ENCODE measurements at places on chromosomes 6 and 20.

DNA sequence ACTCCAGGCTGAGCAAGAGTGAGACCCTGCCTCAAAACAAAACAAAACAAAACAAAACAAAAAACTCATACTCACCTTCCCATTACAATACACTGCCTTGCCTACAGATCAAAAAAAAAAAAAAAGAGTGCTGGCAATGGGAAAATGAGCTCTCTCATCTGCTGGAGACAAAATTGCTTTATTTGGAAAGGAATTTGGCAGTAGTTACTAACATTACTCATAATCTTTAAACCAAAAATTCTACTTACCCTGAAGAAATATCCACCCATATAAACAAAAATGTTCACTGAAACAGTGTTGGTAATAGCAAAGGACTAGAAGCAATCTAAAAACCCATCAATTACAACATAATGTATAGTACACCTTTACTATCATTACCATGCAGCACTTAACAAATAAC lies 120.4 kb downstream of the RNGTT start:
- no peak overlapping the region for H3K4me3 ChIP-seq
- no peak overlapping the region for H3K27ac ChIP-seq
- DNase-seq = no peak
- H3K27me3 ChIP-seq = no peaks in the 10 kb centered on the region

DNA sequence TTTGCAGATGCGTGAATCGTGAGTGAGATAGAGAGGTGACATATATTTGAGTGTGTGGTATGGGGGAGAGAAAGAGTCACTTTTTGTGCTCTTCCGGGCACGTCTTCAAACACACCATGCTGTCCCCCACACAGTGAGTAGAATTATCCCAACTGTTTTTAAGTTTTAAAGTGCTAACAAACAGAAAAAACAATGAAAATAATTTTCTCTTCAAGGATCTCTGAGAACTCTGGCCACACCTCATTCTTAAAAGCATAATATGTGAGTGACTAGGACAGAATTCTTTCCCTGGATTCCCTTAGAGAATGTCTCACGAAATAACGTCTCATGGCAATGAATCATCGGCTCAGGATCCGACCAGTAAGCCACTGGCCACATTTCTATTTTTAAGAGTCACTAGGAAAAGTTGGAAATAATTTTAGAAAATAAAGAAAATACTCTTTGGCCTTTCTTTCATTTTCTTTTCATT lies 235.7 kb upstream of the ZNF217 start:
- DNase-seq = no peak
- no peaks in the 10 kb centered on the region for H3K36me3 ChIP-seq
- H3K4me3 ChIP-seq = peak overlapping the region; percentile 46
- H3K27me3 ChIP-seq = no peaks in the 10 kb centered on the region

DNA sequence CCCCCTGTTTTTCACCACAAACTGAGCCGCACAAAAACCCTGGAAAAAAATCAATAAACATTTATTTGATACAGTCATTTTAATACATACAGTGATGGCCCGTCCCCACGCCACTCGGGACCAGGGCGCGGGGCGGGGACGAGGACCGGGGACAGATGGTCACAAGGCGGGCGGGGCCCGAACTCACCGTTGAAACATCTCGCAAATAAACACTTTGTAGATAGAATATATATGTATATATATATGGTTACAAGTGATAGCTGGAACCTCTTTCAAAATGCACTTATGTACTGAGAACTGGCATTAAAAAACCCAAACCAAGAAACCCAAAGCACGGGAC lies 418 bp upstream of the UCKL1 start:
- no peaks in the 10 kb centered on the region for H3K27me3 ChIP-seq
- no peak for DNase-seq
- H3K36me3 ChIP-seq = peaks cover 21% of the 10 kb centered on the region

GRCh38 chr6:32073101-32073500 lies 34.9 kb downstream of the CYP21A2 start:
- H3K36me3 ChIP-seq = peaks cover 5% of the 10 kb centered on the region
- DNase-seq = no peak
- H3K4me3 ChIP-seq = no peak overlapping the region
- no peaks in the 10 kb centered on the region for H3K4me1 ChIP-seq

GRCh38 chr20:38418509-38419204 lies 16.5 kb downstream of the SNHG17 start:
- DNase-seq = peak; percentile 60
- no peaks in the 10 kb centered on the region for H3K4me1 ChIP-seq
- H3K27me3 ChIP-seq = no peaks in the 10 kb centered on the region
- H3K36me3 ChIP-seq = peaks cover 8% of the 10 kb centered on the region

- peak overlapping the region; percentile 90 for H3K27ac ChIP-seq
- H3K27me3 ChIP-seq = no peaks in the 10 kb centered on the region
- H3K36me3 ChIP-seq = peaks cover 10% of the 10 kb centered on the region
- H3K4me1 ChIP-seq = peaks cover 29% of the 10 kb centered on the region
- H3K4me3 ChIP-seq = peak overlapping the region; percentile 71
Measured at GRCh38 chr20:33443006-33443511, 504 bp downstream of the SNTA1 start.

DNA sequence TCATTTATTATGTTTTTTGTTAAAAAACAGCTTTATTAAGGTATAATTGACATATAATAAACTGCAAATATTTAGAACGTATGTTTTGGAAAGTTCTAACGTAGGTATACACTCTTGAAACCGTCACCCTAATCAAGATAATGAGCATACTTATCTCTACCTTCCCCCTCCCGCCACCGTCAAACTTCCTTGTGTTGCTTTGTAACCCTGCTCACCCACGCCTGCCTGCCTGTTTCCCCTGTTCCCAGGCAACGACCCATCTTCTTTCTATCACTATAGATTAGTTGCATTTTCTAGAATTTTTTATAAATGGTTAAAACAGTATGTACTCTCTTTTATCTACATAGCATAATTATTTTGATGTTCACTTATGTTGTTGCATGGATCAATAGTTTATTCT lies 33.5 kb upstream of the GCLC start:
- DNase-seq = no peak
- peaks cover 3% of the 10 kb centered on the region for H3K4me1 ChIP-seq
- H3K4me3 ChIP-seq = no peak overlapping the region
- no peaks in the 10 kb centered on the region for H3K27me3 ChIP-seq
- H3K36me3 ChIP-seq = no peaks in the 10 kb centered on the region
- H3K27ac ChIP-seq = no peak overlapping the region

DNA sequence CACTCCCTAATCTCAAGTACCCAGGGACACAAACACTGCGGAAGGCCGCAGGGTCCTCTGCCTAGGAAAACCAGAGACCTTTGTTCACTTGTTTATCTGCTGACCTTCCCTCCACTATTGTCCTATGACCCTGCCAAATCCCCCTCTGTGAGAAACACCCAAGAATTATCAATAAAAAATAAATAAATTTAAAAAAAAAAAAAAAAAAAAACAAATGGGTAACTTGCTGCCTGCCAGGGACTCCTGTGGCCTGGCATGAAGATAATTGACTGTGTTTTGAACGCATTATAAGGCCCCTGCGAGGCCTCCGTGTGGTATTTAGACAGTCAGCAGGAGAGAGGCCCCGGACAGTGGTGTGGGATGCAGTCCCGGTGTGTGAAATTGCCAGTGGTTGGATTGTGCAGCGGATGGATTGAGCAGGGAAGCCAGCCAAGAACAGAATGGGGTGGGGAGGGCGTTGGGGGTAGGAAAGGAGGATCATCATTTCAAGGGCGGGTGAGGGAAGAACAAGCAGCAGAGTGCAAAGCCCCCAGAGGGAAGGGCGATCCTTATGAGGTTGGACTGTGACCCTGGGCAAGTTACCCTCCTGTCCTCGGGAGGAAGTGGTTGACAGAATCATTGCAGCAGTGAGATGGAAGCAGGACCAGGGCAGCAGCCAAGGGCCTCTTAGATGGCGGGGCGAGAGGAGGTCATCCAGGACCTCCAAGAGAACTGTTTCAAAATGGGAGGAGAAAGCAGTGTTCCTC lies 43.3 kb downstream of the PPARD start:
- H3K4me3 ChIP-seq = no peak overlapping the region
- peak; percentile 71 for DNase-seq
- H3K36me3 ChIP-seq = no peaks in the 10 kb centered on the region
- peaks cover 28% of the 10 kb centered on the region for H3K4me1 ChIP-seq
- no peaks in the 10 kb centered on the region for H3K27me3 ChIP-seq

DNA sequence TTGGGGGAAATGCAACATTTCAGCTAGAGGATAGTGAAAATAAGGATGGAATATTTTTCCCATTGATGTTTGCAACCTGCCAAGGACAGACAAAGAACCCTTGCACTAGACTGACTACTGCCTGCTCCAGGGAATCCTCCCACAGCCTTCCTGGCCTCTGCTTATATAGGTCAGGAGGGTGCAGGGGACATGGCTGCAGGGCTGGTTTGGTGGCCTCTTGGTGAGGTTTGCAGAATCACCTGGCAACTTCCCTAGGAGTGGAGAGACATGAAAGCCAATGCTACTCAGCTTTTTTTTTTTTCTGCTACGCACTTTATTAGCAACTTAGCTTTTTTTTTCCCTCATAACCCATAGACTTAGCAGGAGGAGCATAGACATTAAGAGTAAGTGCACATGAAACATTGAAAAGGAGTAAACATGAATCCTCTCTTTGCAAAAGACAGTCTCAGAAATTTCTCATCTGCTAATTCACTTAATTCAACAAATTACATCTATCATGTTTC lies 39.8 kb upstream of the CDYL start:
- H3K4me3 ChIP-seq = no peak overlapping the region
- no peak for DNase-seq
- H3K36me3 ChIP-seq = no peaks in the 10 kb centered on the region
- H3K27ac ChIP-seq = no peak overlapping the region
- H3K4me1 ChIP-seq = no peaks in the 10 kb centered on the region

GRCh38 chr20:18928626-18929025 lies 115.0 kb downstream of the SCP2D1 start:
- H3K36me3 ChIP-seq = no peaks in the 10 kb centered on the region
- no peak overlapping the region for H3K27ac ChIP-seq
- H3K4me3 ChIP-seq = no peak overlapping the region
- no peaks in the 10 kb centered on the region for H3K4me1 ChIP-seq

DNA sequence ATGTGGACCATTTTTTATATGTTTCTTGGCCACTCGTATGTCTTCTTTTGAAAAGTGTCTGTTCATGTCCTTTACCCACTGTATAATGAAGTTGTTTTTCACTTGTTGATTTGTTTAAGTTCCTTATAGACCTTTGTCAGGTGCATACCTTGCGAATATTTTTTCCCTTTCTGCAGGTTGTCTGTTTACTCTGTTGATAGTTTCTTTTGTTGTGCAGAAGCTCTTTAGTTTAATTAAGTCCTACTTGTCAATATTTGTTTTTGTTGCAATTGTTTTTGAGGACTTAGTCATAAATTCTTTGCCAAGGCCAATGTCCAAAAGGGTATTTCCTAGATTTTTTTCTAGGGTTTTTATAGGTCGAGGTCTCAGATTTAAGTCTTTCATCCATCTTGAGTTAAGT lies 66.2 kb downstream of the UNC5CL start:
- H3K27me3 ChIP-seq = no peaks in the 10 kb centered on the region
- no peaks in the 10 kb centered on the region for H3K36me3 ChIP-seq
- no peaks in the 10 kb centered on the region for H3K4me1 ChIP-seq
- no peak overlapping the region for H3K27ac ChIP-seq
- no peak overlapping the region for H3K4me3 ChIP-seq

- no peaks in the 10 kb centered on the region for H3K36me3 ChIP-seq
- no peaks in the 10 kb centered on the region for H3K4me1 ChIP-seq
- no peak overlapping the region for H3K27ac ChIP-seq
- no peaks in the 10 kb centered on the region for H3K27me3 ChIP-seq
Measured at GRCh38 chr6:38755207-38755606, 40.1 kb downstream of the DNAH8 start.

GRCh38 chr6:29294499-29294914 lies 7.0 kb upstream of the OR14J1 start:
- H3K36me3 ChIP-seq = no peaks in the 10 kb centered on the region
- no peak overlapping the region for H3K4me3 ChIP-seq
- no peak for DNase-seq

DNA sequence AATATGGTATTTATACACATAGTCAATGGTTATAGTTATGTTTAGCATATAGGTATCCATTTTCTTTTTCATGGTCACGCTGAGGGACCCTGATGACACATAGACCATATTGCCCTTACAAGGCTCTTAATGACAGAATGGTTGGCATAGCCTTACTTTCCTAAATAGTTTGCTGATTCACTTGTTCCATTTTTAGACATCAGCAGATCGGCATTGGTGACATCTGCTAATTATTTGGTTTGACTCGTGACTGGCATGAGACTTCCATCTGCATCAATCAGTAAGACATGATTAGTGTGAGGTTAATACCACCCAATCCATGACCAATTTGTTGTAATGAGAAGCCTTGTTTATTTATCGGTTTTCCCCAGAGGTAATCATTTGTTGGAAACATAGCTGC lies 309.7 kb downstream of the ALDH8A1 start:
- no peak overlapping the region for H3K4me3 ChIP-seq
- H3K27ac ChIP-seq = peak overlapping the region; percentile 75
- H3K27me3 ChIP-seq = no peaks in the 10 kb centered on the region
- no peak for DNase-seq

- no peak overlapping the region for H3K4me3 ChIP-seq
- H3K4me1 ChIP-seq = peaks cover 24% of the 10 kb centered on the region
- no peaks in the 10 kb centered on the region for H3K36me3 ChIP-seq
- no peak for DNase-seq
Measured at GRCh38 chr6:116268589-116269293, 11.0 kb downstream of the TSPYL1 start.

GRCh38 chr6:1698527-1698926 lies 88.8 kb downstream of the FOXC1 start:
- no peaks in the 10 kb centered on the region for H3K27me3 ChIP-seq
- H3K4me1 ChIP-seq = peaks cover 5% of the 10 kb centered on the region
- H3K27ac ChIP-seq = no peak overlapping the region
- H3K36me3 ChIP-seq = no peaks in the 10 kb centered on the region
- H3K4me3 ChIP-seq = no peak overlapping the region
- no peak for DNase-seq

- H3K4me3 ChIP-seq = no peak overlapping the region
- H3K27ac ChIP-seq = no peak overlapping the region
- H3K36me3 ChIP-seq = no peaks in the 10 kb centered on the region
- peaks cover 6% of the 10 kb centered on the region for H3K4me1 ChIP-seq
Measured at GRCh38 chr6:117497237-117497636, 14.8 kb downstream of the DCBLD1 start.

DNA sequence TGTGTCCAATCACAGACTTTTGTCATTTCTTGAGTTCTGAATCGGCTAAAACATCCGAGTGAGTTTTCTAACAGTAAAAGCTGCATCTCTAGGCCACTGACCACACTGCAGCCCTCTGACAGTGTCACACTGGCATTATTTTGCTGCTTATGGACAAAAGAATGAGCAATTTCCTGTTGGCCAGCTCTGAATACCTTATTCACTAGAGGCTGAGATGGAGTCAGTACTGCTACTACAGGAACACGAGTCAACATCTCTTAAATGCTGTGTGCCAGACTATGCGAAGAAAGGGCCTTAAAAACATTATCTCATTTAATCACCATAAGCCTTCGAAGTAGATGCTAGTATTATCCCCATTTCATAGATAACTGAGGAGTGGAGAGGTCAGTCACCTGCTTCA lies 42.5 kb upstream of the IPCEF1 start:
- no peaks in the 10 kb centered on the region for H3K4me1 ChIP-seq
- H3K27me3 ChIP-seq = no peaks in the 10 kb centered on the region
- peaks cover 4% of the 10 kb centered on the region for H3K36me3 ChIP-seq

GRCh38 chr6:112348891-112349635 lies 1.9 kb downstream of the RFPL4B start:
- no peaks in the 10 kb centered on the region for H3K36me3 ChIP-seq
- no peaks in the 10 kb centered on the region for H3K27me3 ChIP-seq
- H3K4me3 ChIP-seq = no peak overlapping the region
- no peak for DNase-seq
- no peak overlapping the region for H3K27ac ChIP-seq
